ENCODE measurements at places on chromosomes 1 and 21.

DNA sequence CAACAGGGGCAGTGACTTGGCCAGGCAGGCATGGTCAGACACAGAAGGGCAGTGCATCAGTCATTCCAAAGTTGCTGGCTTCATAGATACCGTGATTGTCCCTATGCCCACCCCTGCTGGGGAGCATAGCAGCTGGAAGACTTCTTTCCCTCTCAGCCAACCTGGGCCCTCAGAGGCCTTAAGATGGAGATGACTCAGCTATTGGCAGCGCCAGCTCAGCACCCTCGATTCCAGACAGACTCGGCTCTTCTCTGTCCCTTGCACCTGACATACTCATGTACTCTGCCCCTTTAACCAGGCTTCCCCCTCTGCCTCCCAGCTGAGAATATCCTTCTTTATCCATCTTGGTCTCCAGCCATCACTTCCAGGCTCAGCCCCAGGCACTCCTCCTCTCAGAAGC is 16.8 kb downstream of the SLAMF8 start:
- no peak for DNase-seq

- no peak for DNase-seq
Observed at GRCh38 chr1:48823168-48823567, 46.5 kb upstream of the BEND5 start.

DNA sequence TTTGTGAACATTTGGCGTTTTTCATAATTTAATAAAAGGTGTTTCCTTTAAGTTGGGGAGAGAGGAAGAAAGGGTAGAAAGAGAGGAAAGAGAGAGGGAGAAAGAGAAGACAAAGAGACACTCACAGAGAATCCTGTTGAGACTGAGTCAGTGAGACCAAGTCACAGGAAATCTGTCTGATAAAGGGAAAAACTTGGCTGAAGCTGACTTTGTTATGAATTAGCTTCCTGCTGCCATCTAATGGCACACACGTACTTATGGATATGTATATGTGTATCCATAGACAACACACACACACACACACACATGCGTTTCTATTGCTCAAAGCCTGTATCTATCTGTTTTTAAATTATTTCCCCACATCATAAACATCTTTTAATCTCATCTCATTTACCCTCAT is 42.5 kb upstream of the DISC1 start:
- DNase-seq, result peak; percentile 23

DNA sequence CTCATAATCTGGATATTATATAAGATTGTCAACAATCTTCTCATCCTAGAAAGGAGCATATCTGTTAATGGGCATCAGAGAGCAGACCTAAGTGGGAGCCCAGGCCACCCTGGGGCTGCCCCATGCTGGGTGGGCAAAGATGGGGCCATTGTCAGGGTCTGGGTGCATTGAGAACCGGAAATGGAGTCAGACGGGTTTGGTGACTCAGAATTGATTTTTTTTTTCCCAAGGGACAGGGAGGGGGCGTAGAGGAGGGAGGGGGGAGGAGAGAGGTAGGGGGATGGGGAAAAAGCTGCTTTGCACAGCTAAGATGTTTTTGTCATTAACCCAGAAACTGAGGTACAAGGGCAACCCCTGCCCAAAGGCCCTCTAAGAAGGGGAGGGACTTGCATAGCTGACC is 1.3 kb downstream of the ATXN7L2 start:
- DNase-seq, result no peak

GRCh38 chr1:34695580-34695979 is 59.3 kb upstream of the GJB5 start:
- no peak for DNase-seq

- DNase-seq, result no peak
Observed at GRCh38 chr1:17635811-17636210, 96.3 kb downstream of the ARHGEF10L start.

- no peak for DNase-seq
Observed at GRCh38 chr1:21525340-21525717, 16.1 kb downstream of the ALPL start.

- no peak for DNase-seq
Observed at GRCh38 chr1:30129001-30129408, 594.4 kb downstream of the MATN1 start.

GRCh38 chr21:41761211-41761933 is 5.5 kb downstream of the RIPK4 start:
- no peak for DNase-seq

- DNase-seq, result peak; percentile 14
Observed at GRCh38 chr1:228825840-228826484, 90.7 kb downstream of the RHOU start.

- DNase-seq, result no peak
Observed at GRCh38 chr21:31213787-31214186, 130.3 kb downstream of the TIAM1 start.

GRCh38 chr1:220487297-220487820 is 40.6 kb upstream of the MARK1 start:
- DNase-seq, result peak; percentile 0

DNA sequence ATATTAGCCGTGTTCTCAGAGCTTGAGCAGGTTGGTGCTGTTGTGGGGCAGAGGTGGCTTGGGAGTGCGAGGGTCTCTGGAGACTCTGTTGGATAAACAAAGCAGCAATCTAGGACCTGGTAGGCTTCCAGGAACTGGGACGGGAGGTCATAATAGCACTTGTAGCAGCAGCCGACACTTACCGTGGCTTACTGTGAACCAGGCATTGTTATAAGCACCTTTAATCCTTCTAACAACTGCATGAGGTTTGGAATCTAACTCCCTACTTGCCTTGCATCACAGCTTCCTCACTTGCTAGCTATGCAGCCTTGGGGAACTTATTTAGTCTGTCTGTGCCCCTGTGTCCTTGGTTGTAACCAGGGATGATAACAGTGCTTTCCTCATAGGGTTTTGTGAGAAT is 94.9 kb downstream of the NAV1 start:
- no peak for DNase-seq

GRCh38 chr21:32257962-32258785 is 20.7 kb downstream of the MIS18A start:
- DNase-seq, result no peak

- no peak for DNase-seq
Observed at GRCh38 chr1:216205176-216205575, 218.1 kb downstream of the USH2A start.

- DNase-seq, result no peak
Observed at GRCh38 chr1:234515821-234516241, 36.9 kb upstream of the TARBP1 start.

DNA sequence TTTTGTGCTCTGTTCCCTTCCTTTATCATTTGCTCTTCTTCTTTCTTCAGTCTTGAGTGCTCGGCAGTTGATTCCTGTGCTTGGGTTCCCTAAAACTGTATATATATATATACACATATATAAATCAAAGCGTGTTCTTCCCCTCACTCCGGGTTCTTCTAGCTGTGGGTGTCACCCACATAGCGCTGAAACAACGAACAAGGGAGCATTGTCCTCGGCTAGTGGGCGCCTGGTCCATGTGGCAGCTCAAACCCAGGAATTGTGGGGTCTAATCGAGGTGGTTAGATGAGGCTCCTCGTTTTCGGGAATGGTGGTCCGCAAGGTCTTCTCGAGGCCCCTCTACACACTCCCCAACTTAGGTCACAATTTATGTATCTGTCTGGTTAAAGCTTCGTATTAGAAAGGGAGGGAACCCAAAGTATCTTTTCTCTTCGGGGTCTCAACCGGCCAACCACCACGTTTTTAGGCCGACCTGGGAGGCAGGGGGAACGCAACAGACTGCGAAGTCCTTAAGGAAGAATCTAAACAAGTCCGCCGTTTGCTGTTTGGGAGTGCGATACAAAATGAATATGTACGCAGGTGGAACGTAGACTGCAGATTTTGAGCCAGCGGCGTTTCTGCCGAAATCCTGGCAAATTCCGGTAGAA is 504 bp upstream of the SDHC start:
- no peak for DNase-seq

DNA sequence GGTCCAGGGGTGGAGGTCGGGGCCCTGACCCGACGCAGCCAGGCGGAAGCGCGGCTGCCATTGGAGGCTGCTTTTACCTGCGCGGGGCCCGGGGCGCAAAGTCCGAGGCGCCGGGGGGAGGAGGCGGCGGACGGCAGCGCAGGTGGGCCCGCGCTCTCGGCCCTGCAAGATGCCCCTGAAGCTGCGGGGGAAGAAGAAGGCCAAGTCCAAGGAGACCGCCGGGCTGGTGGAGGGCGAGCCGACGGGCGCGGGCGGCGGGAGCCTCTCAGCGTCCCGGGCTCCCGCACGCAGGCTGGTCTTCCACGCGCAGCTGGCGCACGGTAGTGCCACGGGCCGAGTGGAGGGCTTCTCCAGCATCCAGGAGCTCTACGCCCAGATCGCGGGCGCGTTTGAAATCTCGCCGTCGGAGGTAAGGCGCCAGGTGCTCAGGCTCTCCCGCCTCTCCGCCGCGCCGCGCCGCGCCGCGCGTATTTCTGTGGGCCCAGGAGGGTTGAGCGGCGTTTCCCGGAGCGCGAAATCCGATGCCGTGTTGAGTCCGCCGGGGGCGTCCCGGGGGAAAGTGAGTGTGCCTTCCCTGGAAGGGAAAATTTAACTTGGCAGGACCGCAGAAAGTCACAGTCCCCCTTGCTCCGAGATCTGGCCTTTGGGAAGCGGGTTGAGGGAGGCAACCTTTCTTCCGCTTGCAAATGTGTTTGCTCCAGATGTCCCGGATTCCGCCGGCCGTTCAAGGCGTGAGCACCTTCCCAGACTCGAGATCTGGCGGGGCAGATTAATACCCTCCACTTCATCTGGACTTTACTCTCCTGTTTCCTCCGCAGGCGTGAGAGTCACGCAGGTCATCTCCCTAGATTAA is at the start of gene GIPC2:
GIPC2 (plus strand) TSS at position 41 of the 853 bp plus-strand sequence; CDS start at position 170, 129 bp downstream.
- peak; percentile 14 for DNase-seq

DNA sequence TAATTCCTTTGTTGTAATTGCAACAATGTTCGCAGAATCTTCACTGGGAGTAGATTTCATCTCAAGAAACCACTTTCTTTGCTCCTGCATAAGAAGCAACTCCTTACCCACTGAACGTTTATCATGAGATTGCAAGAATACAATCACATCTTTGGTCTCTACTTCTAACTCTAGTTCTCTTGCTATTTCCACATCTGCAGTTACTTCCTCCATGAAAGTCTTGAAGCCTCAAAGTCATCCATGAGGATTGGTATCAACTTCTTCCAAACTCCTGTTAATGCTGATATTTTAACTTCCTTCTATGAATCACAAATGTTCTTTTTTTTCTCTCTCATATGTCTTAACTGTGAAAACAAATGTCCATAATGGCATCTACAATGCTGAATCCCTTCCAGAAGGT is 118.6 kb upstream of the RAB4A start:
- no peak for DNase-seq

DNA sequence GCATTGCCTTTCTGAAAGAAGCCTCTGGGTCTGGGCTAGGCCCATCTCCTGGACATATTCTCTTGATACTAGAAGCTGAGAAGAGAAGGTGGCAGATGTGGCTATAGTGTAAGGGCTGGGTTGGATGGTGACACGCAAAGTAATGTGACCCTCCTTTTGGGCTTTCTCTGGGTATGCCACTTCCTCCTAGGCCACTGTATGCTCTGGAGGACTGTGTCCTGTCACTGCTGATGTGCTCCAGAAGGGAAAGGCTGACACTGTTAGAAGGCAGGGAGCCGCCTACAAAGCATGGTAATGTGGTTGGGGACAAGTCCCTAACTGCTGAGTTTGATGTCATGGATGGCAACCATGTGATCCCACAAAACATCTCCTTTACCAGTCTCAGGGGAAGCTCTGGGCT is 112.1 kb downstream of the BCAR3 start:
- no peak for DNase-seq

DNA sequence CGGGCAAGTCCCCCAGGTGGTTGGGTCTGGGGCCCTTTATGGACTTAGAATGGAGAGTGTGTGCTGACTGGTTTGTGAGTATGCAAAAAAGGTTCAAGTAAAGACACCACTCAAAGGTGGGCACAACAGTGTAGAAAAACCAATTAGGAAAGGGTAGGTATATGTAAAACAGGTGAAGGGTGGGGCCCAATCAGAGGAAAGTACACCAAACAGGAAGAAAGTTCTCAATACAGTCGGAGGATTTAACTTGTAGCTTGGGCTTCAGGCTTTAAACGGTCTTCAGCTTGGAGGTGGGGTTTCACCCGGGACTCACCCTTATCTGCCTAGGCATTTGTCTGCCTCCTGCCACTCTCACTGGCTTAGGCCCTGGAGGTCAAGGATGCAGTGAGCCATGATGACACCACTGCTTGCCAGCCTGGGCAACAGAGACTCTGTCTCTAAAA is 6.8 kb upstream of the PUM1 start:
- no peak for DNase-seq

DNA sequence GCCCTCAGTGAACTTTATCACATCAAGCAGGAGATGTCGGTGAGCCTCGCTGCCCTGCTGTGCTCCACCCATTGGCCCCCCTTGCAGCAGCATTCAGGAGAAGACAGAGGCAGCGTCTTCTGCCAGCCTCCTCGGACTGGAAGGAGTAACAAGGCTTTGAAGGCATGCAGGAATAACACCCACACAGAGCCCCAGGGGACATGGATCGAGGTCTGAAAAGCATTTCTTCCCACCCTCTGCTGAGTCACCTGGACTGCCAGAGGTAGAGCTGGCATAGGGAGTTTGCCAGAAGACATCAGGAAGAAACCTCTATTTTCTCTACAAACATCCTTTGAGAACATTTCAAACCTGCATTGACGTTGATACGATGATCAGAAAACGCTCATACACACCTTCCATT is 42.9 kb downstream of the COL18A1 start:
- no peak for DNase-seq

GRCh38 chr1:185317886-185318310 is 855 bp upstream of the IVNS1ABP start:
- DNase-seq, result peak; percentile 84

- no peak for DNase-seq
Observed at GRCh38 chr1:55854911-55855310, 639.7 kb upstream of the USP24 start.

- DNase-seq, result no peak
Observed at GRCh38 chr21:38913893-38914527, 108.3 kb downstream of the ETS2 start.
